Nucleus accumbens (tissue), 56 donors: ENCODE measurements at places on chromosomes 2 and 18.

- DNase-seq: no peak
These were observed 50.5 kb upstream of the SULT1C3 start for GRCh38 chr2:108189316-108189715.

DNA sequence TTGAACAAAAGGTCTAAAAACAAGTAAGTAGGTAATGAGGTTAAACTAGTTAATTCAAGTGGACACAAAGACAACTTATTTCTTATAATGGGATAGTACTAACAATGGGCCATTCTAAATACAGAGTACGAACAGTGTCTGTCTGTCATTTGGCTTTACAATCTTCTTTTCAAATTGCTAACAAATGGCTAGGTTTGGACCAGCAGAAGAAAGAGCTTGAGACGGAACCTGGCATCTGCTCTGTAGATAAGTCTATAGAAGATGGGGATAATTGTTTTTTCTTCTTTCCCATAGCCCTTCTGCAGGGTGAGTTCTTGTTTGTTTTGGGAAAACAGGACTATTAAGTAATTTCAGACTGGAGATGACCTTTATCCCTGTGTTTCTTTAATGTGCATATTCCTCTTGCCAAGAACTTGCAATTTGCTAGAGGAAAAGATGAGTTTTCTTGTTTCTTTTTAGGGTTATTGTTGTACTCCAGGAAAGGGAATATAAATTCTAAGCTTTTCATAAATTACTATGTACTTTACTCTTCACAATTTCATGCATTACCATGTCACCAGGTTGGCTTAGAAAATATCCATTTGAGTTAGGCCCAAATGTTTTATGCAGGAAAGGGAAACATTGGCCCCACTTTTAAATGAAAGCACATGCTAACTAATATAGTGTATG, 500.5 kb upstream of the SYT4 start:
- DNase-seq: no peak

DNA sequence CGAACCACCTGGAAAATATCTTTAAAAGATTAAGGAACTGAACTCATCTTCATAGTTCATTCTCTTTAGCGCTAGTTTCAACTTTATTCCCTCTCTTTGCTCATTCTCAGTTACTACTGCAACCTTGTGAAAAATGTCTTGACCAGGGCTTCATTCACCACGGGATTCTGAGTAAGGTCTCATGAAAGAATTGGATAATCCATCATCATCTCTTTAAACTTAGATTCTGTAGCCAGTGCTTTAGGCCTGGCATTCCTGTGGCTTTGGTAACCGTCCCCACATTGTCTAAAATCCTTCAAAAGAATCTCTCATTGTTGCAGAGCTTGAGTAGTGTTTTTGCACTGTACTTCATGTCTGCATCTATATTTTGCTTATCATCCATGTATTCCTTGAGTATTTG, 229.5 kb downstream of the ETAA1 start:
- DNase-seq: no peak

GRCh38 chr18:55982992-55983391, 395.0 kb upstream of the TCF4 start:
- no peak for DNase-seq

- no peak for DNase-seq
These were observed 11.6 kb downstream of the TRIB2 start for GRCh38 chr2:12728221-12728777.

- DNase-seq: no peak
These were observed at the start of gene ASIC4 for GRCh38 chr2:219514196-219514761. TSS of gene ASIC4 (plus strand) at chr2:219514482. CDS start at chr2:219514725, 243 bp downstream.

DNA sequence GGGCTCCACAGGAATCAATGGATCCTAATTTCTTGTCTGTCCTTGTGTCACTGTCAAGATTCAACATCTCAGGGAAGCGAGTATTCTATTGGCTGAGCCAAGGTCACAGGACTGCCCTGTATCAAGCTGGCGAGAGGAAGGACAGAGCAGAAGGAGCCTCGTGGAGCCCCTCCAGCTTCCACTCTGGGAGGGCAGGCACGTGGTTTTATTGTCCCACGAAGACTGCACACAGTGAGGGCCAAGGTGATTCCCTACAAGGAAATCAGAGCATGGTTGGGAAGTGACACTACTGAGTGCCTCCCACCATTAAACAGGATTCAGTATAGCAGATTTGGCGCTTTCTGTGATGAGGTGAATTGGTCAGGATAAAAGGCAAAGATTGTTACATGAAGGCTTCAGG, 302.4 kb upstream of the CXCR4 start:
- DNase-seq: no peak

- no peak for DNase-seq
These were observed 37.6 kb upstream of the CD226 start for GRCh38 chr18:69985239-69985638.

DNA sequence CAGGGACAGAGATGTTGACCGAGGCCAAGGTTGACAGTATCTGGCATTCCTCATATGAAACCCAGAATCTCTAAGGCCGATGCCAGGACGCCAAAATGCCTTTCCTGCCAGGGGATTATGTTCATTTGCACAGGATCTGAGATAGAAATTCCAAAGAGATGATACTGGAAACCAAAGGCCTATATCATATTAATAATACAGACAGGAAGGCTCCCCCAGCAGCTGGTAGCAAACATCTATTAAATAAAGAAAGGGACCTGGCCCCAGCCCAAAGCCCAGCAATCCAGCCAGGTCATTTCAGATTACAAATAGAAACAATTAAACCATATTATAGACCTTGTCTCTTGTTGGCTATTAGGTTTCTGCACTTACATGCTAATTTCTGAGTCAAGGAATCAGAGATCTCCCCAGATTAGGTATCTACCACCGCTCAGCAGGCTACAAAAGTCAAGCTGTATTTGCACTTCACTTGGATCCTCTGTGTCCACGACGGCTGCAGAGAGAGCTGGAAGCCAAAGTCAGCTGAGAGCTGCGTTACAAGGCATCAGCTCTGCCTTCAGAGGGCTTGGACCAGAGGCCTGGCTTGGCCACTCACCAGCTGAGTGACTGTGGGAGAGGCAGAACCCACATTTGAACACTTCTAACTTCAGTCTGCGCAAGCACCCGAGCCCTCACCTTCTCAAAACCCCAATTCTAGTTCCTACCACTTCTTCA, 269.3 kb upstream of the SIX2 start:
- no peak for DNase-seq

DNA sequence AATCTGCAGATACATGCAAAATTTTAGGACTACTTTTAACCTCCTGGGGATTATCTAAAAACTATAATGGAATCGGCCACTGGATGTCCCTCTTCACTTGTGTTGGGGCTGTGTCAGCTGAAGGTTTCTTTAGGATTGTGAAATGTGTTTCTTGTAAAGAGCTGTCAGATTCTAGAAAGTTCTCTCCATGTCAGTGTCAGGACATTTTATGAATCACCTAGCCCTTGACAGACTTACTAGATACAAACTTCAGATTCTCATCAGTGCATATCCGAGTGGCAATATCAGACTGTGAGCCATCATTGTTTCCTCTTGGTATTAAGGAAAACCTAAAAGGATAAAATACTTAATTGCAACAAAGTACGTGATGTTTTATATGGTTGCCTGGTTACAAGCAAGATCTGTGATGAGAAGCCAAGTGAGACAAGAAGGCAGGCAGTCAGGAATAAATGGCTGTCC, 107.3 kb downstream of the CPS1 start:
- no peak for DNase-seq

DNA sequence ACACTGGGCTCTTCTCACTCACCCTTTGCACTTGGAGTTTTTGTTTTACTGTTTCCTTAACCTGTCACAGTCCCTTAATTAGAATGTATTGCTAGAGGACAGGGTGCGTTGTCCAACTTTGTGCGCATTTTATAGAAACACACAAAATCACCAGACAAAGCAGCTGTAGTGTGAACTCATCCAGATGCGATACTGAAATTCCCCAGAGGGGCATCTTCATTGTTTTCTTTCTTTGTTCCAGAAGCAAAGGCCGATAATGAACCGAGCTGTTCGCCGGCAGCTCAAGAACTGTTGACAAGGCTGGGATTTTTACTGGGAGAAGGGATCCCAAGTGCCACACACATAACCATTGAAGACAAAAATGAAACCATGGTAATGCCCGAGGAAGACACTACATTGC, 137.6 kb downstream of the WDSUB1 start:
- DNase-seq: no peak

DNA sequence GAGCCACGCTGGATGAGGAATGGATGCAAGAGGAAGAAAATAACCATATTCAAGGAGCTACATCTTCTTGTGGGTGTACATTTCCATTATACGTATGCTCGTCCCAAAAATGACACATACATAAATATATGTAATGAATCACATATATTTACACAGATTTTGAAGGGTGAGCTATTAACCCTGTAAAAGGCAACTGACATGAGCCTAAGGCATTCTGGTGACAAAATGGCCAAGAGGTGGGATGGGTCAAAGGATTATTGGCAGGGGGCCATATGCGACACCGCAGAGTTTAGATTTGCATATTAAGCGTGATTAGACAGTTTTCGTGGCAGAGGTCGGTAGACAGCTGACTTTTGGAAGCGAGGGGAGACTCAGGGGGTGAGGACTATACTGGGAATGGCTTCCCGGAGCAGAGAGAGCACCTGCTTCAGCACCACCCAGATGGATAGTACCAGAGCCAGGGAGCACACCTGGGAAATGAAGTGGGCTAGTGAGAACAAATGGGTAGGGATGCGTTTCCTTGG, 431 bp upstream of the CNRIP1 start:
- peak; percentile 30 for DNase-seq

DNA sequence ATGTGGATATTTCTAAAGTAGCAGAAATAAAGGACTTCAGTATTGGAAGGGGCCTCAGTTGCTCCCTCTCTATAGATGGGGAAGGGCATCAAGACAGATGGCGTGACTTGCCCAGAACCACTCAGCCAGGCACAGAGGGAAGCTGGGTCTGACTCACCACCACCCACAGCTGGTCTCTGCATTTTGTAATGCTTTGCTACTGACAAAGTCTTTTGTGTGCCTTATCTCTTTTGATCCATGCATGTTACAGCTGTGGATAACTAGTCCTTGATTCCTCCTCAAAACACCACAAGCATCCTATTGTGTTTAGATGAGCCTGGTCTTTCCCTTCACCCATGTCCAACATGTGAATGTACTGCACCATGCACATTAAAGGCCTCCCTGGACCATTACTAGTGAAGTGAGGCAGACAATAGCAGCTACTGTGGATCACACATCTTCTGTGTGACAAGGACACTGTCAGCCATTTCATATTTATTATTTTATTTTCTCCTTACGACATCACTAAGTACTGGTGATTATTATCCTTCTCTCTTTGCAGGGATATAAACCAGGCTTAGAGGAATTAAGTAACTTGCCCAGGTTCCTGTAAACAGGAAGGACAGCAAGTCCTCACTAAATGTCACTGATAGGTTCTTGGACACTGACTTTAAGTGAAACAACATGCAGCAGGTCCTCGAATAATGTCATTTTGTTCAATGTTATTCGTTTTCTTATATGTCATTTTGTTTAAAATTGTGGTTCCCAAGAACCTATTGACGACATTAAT, 29.6 kb upstream of the IL37 start:
- peak; percentile 14 for DNase-seq

DNA sequence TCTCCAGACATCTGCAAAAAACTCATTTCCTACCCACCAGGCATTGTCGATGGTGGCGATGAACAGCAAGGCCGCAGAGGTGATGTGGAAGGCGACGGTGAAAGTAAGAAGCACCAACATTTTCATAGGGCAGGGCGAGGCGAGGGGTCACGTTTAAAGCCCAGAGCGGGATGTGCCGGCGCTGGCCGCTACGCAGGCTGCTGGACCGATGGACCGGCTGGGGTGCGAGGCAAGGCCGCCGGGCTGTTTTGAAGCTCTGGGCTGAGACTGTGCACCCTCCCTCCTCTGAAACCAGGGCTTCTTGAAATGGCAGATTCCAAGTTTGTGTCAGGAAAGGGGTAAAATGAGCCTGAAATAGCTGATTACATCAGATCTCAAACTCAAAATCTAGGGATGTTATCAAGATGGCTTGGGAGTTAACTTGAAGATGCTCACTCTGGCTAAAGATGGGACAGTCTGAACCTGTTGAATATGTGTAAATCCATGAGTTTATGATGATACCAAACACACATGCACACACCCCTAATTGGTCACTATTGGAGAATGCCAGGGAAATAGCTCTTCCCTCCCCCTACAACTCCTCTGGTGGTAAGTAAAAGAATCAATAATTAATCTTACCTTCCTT, 31.6 kb upstream of the GAREM2 start:
- no peak for DNase-seq

GRCh38 chr2:215434447-215435279, 1.2 kb downstream of the FN1 start:
- DNase-seq: no peak

DNA sequence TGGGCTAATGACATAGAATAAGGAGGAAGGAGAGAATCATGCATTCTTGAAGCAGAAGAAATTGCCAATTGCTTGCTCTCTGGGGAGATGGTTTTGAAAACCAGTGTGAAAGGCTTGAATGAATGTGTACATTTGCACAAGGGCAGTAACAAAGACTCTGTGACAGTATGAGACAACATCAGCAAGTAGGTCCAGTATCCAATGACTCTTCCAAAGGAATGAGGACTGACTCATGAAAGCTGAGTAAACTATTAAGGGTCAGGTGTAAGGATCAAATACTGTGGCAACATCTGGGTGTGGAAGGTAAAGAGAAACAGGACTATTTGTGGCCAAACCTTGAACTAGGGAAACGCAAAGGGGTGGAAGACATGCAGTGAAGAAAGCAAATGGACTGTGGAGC, 886.0 kb upstream of the CHAC2 start:
- no peak for DNase-seq

GRCh38 chr2:85077859-85078419, 55.3 kb upstream of the TCF7L1 start:
- no peak for DNase-seq

- DNase-seq: no peak
These were observed 2.1 kb downstream of the POMC start for GRCh38 chr2:25165992-25166875.

GRCh38 chr2:54831480-54831879, 108.0 kb downstream of the EML6 start:
- no peak for DNase-seq

- no peak for DNase-seq
These were observed 86.6 kb downstream of the ANTXR1 start for GRCh38 chr2:69099541-69099940.

- no peak for DNase-seq
These were observed 21.4 kb downstream of the MGAT4A start for GRCh38 chr2:98709535-98709934.

DNA sequence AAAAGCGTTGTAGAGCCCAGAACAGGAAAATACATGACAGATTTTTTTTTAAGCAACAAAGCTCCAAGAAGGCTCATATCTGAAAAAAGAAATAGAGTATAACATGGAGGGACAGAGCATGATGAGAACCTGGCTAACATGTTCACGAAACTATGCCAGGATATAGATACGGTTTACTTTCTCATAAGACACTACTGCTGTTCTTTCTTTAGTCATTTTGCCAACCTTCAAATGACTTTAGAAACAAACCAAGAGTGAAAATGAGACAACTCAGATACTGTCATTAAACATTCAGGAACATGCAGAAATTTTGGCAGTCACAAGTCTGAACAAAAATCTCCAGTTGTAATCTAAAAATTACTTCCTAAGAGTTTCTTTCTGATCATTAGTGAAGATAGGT, 14.3 kb downstream of the LPIN2 start:
- DNase-seq: no peak

- no peak for DNase-seq
These were observed 10.1 kb upstream of the STK17B start for GRCh38 chr2:196181484-196181883.
